ENCODE measurements at places on chromosomes 7 and 10.
A peak's percentile ranks its signal among the peaks of the same experiment; 100 is the strongest.

- DNase-seq, result no peak
These were observed 41.8 kb downstream of the ASZ1 start for GRCh38 chr7:117385363-117386109.

GRCh38 chr10:20299034-20299736, 483.0 kb downstream of the PLXDC2 start:
- DNase-seq, result no peak

- DNase-seq, result no peak
These were observed 236.4 kb upstream of the GPR26 start for GRCh38 chr10:123429706-123430221.

DNA sequence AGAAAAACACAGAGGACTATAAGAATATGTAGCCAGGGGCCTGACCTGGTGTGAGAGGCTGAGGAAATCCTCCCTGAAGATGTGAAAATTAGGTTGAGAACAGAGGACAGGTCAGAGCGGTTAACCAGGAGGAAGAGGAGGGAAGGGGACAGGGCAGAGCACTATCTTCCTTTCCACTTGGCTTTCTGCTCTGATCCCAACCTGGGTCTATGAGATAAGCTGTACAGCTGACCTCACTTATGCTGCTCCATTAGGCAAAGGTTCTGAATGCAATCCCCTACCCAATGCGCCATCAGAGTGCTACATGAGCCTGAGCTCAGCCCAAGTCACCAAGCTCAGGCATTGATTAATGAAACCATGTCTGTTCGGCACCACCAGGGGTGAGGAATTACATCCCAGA, 10.5 kb downstream of the LIPA start:
- no peak for DNase-seq

DNA sequence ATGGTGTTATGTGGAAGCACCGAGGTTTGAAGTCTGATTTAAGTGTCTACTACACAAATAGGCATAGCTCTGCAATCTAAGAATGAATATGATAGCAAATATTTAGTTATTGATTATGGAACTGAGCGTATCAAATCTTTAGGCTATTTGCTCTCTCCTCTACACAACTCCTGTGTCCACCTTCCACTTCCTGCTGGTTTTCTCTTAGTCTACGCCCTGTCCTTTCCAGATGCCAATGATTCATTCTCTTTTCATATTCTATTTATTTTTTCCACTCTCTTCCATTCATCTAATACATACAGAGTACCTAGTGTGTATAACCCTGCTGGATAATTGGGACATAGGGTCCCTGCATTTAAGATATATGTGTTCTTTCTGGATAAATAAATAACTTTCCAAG, 83.7 kb downstream of the DGKB start:
- no peak for DNase-seq

GRCh38 chr10:62692085-62692484, 112.4 kb upstream of the ADO start:
- no peak for DNase-seq

DNA sequence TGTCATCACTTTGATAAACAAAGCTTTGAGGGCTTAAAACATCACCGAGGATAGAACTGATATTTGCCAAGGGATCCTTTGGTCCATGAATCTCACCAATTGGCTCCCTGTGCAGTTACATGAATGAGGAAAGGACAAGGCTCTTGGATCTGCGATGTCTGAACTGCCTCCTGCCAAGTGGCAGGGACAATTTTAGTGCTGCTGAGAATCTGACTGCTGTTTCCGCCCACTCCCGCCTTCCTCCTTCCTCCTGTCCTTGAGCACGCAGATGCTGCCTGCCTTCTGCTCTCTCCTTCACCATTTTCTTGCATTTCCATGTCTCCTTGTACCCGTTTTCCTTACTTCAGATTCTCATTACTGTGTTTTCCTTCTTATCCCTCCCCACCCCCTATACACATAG, 26.8 kb upstream of the ITPRID1 start:
- no peak for DNase-seq

GRCh38 chr7:96800824-96801223, 91.2 kb upstream of the SEM1 start:
- no peak for DNase-seq

DNA sequence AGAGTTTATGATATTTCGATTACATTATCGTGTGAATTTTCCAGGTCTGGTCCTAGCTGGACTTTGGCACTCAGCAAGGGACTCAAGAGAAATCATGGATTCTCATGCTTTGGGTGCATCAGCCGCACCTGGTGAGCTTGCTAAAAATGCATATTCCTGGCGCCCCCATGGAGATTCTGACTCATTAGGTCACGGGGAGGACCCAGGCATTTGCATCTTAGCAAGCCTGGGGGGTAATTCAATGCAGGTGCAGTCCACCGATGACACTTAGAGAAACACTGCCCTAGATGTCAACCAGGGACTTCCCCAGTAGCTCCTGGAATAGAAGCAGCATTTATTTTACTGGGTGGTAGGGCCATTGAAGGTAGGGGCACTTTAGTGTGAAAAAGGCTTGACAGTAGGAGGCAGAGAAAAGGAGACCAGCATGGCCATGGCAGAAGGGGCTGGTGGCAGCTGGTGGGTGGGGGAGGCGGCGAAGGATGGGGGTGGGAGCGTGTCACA, 29.9 kb upstream of the PDCD4 start:
- DNase-seq, result no peak

DNA sequence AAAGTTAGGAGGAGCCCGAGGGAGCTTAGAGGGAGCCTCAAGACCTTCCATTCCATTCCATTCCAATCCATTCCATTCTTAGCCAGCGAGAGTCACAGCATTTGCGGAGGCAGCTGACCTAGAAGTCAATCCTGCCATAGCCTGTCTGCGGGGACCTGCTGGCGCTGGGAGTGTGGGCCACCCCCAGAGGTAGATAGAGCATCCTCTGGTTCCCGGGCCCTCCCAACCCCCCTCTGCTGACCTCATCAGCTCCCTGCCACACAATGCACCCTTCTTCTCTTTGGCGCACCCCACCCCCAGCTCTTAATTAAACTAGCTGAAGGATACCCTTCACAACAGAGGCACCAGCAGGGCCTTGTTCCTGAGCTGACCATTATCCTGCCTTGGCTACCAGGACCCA, 152.5 kb upstream of the ZMIZ1 start:
- DNase-seq, result no peak

- no peak for DNase-seq
These were observed 22.4 kb downstream of the PHTF2 start for GRCh38 chr7:77820967-77821366.

DNA sequence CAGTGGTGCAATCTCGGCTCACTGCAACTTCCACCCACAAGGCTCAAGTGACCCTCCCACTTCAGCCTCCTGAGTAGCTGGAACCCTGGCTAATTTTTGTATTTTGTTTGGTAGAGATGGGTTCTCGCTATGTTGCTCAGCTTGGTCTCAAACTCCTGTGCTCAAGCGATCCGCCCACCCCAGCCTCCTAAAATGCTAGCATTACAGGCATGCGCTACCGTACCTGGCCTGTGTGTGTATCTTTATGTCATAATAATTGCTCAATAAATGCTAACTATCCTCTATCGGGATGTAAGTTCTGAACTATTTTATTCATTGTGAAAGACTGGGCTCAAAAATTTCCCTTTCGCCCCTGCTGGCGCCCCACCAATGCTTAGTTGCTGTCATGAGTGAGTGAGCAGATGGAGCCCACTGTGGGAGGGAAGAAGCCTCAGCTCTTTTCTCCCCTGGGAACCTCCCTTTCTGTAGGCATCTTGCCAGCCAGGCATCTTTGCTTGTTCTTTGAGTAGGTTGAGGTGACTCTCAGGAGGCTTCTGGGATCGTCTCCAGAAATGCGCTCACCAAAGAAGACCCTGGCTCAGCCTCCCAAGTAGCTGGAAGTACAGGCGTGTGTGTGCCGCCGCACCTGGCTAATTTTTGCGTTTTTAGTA, 38.3 kb downstream of the CAMK1D start:
- no peak for DNase-seq

DNA sequence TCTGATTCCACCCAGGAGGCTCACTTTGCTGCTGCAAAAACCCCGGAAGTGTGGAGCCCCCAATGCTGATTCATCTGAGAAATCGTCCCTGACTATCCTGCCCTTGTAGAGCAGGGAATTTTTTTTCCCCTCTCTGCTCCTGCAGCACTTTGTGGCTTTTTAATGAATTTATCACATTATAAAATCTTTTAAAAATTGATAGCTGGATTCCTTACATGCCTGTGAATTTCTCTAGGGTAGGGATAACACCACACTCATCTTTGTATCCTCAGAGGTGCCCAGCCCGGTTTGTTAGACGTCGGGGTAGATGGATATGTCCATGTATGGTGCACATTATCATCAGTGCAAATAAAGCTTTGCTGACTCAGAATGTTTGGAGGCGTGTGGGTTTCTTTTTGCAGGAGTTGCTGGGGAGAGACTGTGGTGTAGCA, 185.7 kb downstream of the STK31 start:
- no peak for DNase-seq

- DNase-seq, result no peak
These were observed 14.4 kb upstream of the MTERF1 start for GRCh38 chr7:91894781-91895480.

DNA sequence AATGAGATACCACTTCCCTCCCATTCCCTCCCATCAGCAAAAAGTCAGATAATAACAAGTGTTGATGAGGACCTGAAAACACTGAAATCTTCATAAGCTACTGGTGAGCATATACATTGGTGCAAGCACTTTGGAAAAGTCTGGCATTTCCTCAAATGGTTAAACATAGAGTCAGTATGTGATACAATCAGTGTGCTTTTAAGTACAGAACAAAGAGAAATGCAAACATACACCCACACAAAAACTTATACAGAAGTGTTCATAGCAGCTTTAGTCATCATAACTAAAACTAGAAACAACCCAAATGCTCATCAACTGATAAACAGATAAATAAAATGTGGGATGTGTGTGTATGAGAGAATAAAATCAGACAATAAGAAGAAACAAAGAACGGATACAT, 261.9 kb downstream of the ELMO1 start:
- DNase-seq, result no peak

GRCh38 chr10:101287183-101287996, 58.1 kb upstream of the LBX1 start:
- DNase-seq, result no peak

DNA sequence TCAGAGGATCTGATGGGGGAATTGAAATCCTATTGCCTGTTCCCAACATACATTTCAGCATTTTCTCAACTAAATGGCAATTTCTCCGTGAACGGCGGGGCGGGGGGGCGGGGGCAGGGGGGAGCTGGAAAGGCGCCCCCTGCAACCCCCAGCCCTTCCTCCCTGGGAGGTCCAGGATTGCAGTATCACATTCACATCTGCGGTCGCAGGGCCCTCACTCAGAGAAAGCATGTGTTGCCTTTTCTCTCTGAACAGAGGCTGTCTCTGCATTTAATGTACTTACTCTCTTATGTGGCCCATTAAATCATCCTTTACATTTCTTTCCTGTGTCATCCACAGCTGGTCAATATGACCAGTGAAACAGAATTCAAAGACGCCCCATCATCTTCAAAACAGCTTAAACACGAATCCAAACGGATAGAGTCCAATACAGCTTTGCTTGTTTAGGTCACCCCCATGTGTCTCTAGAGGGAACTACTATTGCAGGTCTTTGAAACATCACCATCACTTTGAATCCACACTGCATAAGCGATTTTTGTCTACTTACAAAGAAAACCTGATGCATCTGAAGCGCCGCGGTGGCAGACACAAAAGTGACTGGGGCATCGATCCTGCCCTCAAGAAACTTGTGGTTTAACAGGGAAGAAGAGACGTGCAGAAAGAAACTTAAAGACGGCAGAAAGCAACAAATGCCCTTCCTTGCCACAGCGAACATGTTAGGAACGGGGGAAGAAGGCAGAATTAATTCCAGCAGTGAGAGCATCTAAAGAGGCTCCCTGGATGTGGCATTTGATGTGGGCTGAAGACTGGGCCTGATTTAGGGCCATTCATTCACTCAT, 17.0 kb upstream of the ECHDC3 start:
- DNase-seq, result no peak

DNA sequence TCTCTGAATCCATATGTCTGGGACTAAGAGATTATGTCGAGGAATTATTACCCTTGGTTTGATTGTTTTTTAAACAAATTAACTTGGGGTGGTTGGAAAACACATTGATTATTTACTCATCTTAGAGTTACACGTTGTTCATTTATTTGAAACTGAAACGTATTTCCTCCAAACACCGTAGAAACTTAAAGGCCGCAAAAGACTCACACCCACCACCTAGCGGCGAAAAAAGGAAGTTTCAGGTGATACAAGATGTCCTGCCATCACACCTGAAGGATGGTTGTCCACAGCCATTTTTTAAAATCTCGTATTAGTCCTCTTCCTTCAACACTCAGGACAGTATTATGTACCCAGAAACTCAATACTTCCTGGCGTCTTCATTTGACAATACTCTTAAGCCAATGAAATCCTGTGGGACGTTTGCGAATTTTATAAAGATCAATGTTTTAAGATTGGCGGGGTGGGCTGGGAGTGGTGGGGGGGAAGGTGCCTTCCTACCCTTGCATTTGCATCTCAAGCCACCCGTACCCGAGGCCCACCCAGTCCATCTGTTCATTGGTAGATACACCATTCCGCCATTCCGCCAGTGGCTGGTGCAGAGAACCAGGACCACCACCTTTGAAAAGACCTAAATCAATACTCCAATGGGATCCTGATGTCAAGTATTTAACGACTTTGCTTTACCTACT, 1.4 kb upstream of the LCOR start:
- peak; percentile 55 for DNase-seq

DNA sequence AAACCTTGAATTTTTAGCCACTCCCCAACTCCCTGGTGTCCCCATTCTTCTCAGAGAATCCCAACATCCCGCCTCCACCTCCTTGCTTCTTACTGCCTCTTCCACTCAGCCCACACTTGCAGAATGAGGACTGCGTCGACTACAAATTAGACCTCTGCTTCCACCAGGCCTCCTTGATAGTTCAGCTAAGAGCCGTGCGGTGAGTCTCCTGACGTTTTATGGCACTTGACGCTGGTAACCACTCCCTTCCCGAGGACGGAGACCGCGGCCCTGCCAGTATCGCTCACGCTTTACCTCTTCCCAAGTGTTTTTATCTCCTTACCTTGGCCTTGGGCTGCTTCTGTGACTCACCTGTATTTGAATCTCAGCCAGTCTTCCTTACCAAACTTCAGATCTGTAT, 31.1 kb downstream of the RBM17 start:
- DNase-seq, result no peak

- no peak for DNase-seq
These were observed 134.9 kb upstream of the ZNF92 start for GRCh38 chr7:65238785-65239184.

- peak; percentile 68 for DNase-seq
These were observed 29.4 kb upstream of the TNRC18 start for GRCh38 chr7:5452937-5453540.

DNA sequence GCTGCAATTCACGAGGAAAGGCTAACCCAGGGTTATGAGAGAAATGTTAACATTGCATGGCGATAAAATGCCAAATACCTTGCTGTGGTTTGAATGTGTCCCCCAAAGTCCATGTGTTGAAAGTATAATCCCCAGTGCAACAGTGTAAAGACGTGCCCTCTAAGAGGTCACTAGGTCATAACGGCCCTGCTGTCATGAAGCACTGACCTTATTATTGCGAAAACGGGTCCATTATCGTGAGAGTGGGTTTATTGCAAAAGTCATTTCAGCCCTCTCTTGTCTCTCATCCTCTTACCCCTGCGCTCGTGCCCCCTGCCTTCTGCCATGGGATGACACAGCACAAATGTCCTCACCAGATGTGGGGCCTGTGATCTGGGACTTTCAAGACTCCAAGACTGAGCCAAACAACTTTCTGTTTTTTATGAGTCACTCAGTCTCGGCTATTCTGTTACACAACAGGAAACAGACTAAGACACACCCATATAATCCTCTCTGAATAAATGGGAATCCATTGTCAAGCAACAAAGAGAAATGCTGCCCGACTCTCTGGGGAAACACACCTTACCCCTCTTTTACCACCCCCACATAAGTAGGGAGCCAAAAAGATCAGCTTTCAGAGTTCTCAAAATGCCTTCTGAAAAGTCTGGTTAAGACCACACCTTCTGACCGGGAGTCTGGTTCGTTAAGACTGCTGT, 73.1 kb upstream of the UCN3 start:
- DNase-seq, result no peak

Measured in ovary (tissue), 10 donors.